ENCODE measurements at places on chromosomes 2 and 18. TPM values are rescaled to one million over a fixed set of nuclear protein-coding genes. Genes with fewer than 3 reads are reported as not detected.

DNA sequence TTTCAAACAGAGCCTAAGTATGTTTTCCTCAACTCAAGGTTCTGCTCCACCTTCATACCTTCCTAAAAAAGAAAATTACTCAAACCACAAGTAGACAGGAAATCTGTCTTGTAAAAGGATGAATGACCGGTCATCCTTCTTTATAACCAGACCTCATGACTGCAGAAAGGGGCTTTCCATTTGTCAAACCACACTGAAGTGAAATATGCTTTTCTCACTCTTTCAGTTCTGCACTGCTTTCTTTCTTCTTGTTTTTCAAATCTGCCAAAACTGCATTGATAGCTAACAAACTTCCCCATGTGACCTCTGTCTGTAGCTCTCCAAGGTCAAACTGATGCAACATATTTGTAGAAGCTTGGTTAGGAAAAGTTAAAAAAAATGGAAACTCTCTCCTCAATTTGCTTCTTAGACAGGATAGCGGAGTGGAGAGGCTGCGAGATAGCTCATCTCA is 308.9 kb upstream of the CCDC68 start:
- no peak for ATAC-seq

- no peak for ATAC-seq
Observed at GRCh38 chr2:141490886-141491285, 639.9 kb downstream of the LRP1B start.

DNA sequence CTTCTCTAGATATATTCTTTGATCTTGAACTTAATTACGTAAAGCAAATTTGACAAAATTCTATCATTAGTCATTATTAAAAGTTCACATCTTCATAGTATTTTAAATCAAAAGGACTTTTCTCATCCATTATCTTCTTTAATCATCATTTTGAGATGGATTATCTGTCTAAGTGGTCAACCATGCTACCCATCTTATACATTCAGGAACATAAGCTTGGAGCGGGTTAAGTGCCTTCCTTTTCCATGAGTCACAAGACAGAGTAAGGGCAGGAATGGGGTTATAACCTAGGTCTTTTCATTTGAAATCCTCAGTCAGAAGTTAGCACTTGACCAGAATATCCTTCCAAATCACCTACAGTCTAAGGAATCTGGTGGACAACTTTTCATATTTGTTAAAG is 297.1 kb downstream of the TCF4 start:
- no peak for ATAC-seq

DNA sequence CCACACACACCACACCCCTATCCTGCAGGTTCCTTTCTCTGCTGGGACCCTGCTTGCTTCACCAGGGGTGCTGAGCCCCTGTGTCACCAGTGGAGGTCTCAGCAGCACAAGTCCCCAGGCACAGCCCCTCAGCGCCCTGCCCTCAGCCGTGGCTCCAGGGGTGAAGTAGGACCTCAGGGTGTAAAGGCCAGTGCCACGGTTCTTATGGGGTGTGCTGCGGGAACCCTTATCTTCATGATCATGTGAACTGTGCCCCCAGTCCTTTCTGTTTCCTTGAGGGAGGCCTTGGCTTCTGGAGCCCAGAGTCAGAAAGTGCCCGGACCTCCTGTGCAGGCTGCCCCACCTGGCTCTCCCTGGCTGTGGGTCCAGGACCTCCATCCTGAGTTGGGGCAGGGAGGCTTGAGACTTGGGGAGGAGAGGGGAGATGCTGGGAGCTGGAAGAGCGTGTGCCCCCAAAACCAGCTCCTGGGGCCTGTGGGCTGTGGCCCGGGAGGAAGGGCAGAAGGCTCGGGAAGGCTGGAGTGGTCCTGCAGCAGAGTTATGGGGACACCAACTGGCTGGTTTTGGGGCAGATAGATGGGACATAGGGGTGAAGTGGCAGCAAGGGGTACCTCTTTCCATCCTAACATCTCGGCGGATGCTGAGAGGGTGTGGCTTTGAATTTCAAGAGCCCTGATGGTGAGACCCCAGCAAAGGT is 20.2 kb upstream of the KLF11 start:
- ATAC-seq: no peak

DNA sequence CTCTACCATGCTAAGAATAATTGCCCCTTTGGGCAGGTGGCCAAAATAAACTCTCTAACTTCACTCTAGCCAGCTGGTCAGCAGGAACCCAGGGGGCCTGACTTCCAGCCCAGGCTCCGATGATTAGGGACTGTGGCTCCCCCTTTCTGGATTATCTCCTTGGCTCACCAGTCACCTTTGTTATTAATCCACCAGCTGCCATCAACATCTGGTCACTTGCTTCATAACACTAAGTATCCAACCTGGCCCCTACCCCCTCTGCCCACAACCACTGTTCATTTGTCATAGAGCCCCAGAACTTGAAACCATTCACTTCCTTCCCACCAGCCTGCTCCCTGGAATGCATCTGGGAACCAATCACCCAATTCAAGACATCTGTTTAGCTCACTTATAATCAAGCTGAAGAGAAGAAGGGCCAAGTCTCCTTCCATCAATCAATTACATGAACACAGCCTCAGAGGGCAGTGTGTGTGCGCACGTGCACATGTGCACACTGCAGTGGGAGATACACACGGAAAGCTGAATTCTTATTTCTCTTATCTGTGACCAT is 215.1 kb downstream of the ALK start:
- ATAC-seq: no peak

GRCh38 chr18:9631814-9632496 is 17.6 kb upstream of the PPP4R1 start:
- ATAC-seq: no peak

DNA sequence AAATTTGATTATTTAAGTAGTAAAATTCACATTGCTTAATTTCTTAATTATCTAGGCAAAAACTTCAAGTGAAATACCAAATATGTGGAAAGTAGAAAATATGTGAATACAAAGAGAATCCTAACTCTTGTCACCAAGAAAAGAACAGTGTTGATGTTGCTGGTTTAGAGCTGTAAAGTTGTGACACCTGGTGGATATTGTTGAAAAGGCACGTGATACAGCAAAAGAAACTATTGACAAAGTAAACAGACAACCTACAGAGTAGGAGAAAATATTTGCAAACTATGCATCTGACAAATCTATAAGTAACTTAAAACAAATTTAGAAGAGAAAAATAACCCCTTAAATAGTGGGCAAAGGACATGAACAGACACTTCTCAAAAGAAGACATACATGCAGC is 25.6 kb upstream of the ZC3H15 start:
- no peak for ATAC-seq

DNA sequence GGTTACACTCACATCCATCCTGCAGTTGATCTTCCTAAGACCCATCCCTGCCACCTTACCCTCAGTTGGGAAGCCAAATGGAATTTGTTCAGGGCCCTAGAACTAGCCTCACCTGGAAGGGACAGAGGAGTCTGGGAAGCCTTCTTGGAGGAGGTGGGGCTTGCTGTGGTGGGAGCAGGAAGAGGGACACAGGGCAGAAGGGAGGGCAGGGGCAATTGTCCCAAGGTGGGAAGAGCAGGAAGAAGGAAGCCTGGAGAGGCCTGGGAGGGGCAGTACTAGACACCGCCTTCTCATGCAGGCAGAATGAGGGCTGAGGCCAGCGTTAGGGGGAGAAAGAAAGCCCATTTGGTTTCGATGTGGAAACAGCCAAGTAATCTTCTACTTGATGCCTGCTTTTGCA is 34.1 kb upstream of the ASPRV1 start:
- no peak for ATAC-seq

- no peak for ATAC-seq
Observed at GRCh38 chr2:8486141-8486540, 195.7 kb upstream of the ID2 start.

- ATAC-seq: peak; percentile 46
Observed at GRCh38 chr2:136246086-136246669, 128.2 kb upstream of the CXCR4 start.

- no peak for ATAC-seq
Observed at GRCh38 chr2:43058726-43059110, 167.7 kb downstream of the ZFP36L2 start.

DNA sequence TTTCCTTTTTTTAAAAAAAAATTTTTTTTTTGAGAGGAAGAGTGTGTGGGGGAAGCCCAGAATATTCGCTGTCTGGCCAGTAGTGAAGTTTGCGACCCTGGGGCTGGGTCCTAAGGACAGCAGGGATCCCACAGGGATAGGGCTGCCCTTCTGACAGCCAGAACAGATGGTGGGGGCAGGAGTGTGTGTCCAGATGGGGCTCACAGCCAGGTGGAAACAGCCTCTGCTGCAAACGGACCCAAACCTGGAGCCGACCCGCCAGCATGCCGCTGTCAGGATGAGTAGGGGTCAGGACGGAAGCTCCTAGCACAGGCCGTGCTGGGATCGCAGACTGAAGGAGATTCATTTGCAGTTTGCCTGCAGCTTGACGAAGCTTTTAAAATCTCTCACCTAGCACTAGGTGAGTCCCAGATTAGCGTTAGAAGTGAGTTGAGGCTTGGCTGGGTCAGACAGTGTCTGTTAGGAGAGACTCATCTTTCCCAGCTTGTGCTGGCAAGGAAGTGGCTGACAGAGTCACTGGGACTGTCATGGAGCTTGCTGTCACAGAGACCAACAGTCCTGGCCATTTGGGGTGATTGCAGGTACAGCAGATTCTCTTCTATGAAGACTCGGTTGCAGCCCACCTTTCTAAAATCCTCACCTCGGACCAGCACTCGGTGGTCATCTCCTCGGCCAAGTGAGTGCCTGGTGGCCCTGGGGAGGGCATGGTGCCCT is 93.4 kb downstream of the DGKD start:
- no peak for ATAC-seq

DNA sequence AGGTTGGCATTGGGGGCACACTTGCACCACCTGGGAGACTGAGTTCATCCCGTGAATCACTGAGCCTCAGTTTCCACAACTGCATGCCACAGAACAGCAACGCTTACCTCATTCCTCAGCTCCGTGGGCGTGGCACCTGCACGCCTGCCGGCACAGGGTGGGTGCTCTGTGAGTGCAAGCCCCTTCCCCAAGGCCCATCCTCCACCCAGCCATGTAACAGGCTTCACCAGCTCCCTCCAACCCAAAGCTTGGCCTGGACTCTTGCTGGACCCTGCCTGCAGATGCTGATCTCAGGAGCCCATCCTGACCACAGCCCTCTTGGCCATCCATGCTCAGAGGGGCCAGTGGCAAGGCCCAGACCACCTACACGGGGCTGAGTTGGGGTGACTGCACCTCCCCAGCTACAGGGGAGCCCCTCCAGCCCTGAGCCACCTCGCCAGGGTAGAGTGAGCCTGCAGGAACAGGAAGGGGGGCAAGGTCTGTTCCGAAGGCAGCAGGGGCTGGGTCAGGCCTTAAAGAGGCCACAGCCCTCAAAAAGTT is 1.8 kb downstream of the PRLH start:
- ATAC-seq: no peak

DNA sequence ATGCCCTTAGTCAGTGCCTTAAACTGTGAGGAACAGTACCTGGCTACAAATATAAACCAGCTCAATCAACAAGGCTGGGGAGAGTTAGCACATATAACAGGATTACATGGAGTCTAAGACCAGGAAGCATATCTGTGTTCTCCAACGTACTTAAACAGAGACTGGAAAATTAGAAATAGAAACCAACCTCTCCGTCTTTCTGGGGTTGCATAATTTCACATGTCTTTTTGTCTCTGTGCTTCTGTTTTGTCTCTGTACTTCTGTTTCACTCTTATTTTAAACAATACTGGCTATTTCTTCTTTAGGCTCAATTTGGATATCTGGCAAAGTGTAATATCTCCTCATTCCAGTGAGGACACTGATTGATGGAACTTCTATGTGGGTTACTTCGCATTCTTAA is 749.0 kb upstream of the ZEB2 start:
- ATAC-seq: no peak

GRCh38 chr2:19643117-19643518 is 258.7 kb downstream of the TTC32 start:
- no peak for ATAC-seq

DNA sequence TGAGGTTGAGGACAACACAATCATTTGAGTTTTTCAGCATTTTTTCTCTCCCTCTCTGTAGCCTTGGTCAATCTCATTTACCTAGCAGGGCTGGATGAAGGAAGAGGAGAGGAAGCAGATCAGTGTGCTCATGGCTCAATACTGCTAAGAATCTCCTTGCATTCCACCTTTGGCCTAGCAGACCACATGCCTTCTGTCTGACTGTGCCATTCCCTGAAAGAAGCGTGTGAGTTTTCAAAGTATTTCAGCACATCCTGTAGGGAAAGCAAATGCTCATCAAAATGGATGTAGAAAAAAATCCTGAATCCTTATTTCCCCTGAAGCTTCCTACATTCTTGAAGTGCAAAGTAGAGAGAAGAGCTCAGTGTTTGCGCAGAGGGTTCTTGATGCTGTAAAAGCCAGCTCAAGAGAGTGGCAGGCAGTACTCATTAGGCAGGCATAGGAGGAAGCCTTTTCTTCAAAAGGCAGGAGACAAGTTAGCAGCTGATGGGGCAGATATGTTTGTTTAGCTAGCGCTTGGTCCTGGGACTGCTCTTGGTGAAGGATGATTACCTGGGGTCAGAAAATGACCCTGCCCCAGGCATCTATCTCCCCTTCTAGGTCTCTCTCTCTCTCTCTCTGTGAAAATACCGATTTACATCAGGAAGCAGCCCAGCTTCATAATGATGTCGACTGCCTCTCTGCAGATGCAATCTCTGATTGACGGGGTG is 14.4 kb upstream of the PIK3C3 start:
- no peak for ATAC-seq

DNA sequence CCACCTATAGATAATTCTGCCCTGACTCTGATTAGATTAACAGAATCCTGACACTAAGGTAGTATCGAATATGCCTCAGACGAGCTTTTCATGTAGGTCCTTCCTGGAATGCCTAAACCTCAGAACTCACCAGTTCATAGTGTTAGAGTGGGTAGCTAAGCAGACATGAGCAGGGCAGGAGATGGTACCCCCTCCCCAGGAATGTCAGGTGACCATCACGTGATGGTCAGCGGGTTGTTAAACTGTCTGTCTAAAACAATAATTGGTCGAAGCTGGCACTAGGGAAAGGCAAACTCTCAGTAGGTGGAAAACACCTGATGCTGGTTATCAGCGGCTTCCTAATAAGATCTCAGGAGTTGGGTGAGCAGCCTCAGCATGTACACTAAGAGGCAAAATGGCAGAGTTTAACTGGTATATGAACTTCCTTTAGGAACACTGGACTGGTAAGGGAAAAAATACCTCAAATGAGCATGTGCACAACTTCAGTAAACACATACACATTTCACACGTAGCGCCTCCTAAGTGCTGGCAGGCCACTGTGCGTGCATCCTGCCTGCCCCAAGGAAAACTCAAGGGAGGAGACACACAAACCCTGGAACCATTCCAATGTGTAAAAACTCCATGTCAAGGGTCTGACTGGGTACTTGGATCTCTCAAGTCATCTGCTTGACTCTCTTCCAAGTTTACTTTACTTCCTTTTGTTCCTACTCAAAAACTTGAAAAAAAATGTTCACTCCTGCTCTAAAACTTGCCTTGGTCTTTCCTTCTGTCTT is 339.5 kb downstream of the GULP1 start:
- ATAC-seq: no peak

GRCh38 chr2:33598561-33599174 is 431 bp downstream of the FAM98A start:
- peak; percentile 43 for ATAC-seq

The CTAGE1 gene
- not detected for total RNA-seq

The COPS9 gene
- total RNA-seq: 132 TPM

Data from esophagus mucosa (tissue), 1 donor.